IMR-90 (cell line): ENCODE measurements at places on chromosomes 3 and 15. TPM values are rescaled to one million over a fixed set of nuclear protein-coding genes. Genes with fewer than 3 reads are reported as not detected.

- DNase-seq, result peak; percentile 56
Measured at GRCh38 chr15:32990071-32990470, 204.4 kb downstream of the FMN1 start.

Gene PATL2
- not detected in 2 replicates for total RNA-seq

DNA sequence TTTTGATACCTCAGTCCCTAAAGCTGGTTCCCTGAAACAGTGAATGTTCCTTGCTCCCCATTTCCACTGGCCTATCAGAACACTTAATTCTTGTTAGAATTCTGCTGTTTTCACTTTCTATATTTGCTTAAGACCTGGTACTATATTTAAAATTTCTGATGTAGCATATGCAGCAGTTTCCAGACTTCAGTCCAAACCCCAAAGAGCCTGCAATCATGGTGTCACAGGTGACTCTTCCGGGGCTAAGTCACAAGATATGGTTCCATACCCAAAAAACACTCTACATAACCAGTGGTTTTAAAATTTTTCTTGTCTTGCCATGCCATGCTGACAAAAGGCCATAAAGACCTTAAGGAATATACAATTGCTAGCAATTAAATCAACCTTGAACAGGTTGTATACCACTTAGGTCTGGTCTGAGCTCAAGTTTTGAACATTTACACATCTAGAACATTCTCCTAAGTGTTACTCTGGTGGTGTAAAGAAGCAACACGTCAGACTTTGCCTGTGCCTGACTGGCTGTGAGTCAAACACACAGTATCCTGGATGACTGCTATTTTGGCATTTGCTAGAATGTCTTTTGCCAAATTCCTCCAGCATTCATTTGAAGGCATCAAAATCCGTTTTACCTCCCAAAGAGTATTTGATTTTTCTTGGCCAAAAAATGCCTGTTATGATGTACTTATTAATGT lies 160.0 kb downstream of the FRMD5 start:
- peak; percentile 83 for DNase-seq

- no peak for DNase-seq
Measured at GRCh38 chr3:159236321-159236720, 434.5 kb downstream of the MFSD1 start.

- DNase-seq, result peak; percentile 21
Measured at GRCh38 chr3:174023421-174023820, 625.9 kb downstream of the NLGN1 start.

GRCh38 chr3:152076148-152076547 lies 192.6 kb upstream of the MBNL1 start:
- DNase-seq, result peak; percentile 31

GRCh38 chr15:73359651-73360050 lies 9.1 kb downstream of the HCN4 start:
- no peak for DNase-seq

Gene ARGFX
- not detected in 2 replicates for total RNA-seq

GRCh38 chr15:45441686-45442085 lies 63.3 kb upstream of the GATM start:
- DNase-seq, result no peak

GRCh38 chr3:39407259-39407629 lies 724 bp downstream of the RPSA start:
- peak; percentile 19 for DNase-seq

Gene ITPKA
- total RNA-seq, result 1.1 and 1.4 TPM in 2 replicates

DNA sequence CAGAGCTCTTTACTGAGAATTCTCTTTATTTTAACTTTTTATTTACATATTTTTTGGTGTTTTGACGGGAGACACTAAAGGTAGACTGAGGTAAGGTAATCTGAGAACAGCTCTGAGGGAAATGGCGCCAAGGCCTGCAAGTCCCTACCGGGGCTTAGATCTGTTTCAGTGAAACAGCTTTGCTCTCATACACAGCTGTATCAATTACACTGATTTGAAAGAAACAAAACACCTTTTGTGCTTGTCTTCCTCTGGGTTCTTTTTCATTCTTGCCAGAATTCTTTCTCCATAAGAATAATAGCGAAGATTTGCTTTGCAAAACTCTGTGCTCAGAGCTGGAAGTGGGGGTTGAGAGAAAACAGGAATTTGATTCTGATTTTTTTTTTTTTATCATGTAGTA lies 79.5 kb upstream of the PEX5L start:
- no peak for DNase-seq

Gene THPO
- total RNA-seq, result not detected in 2 replicates

Gene DNAH12
- under 0.01 TPM in 2 replicates for total RNA-seq
